CD8-positive, alpha-beta T cell (primary cell): ENCODE measurements at places on chromosomes 2 and 18.
A peak's percentile ranks its signal among the peaks of the same experiment; 100 is the strongest.

- no peak for DNase-seq
These were observed 91.8 kb upstream of the KLF7 start for GRCh38 chr2:207257251-207258250.

DNA sequence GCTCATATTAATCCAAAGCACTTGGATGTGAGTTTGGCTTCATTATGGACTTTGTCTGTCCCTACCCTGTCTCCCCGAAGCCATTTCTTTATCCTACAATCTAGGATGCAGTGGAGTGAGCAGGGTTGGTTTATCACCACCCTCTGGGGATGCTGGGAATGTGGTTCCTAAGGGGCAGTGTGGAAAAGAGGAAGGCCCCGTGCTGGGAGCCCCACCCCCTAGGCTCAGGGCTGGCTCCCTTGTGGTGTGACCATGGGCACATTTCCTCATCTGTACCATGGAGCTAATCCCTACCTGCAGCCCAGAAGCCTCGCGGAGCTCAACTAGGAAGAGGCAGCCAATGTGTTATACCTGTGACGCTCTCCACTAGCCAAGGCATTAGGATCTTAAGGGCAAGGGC lies 92.5 kb downstream of the TGOLN2 start:
- no peak for DNase-seq

GRCh38 chr2:188473306-188473705 lies 181.6 kb downstream of the GULP1 start:
- DNase-seq, result no peak

DNA sequence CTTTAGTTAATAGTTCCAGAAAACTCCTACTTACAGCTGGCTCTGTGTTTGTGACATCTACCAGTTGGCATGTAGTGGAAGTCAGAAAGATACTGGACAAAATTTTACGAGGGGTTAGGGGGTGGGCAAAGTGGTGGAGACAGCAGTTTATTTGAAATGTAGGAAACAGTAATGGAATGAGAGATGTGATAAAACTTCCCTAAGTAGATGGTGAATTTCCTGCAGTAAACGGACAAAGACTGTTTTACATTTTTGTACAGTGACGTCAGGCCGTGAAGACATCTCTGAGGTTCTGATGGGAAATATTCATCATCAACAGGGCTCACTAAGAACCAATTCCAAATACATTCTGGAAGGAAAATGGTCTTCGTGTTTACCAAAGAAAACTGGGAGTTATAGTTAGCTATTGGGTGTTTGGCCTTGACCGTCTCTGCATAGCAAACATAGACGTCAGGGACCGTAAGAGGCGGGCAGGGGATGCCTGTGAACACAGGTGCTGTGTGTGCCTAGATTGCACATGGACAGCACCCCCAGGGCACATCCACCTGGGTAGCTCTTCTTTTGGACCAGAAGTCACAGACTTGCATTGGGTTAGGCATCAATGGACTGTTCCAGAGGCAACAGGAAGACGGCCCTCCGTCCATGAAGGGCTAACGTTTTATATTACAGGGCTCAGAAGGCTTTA lies 131.5 kb downstream of the ZNF516 start:
- DNase-seq, result no peak

- no peak for DNase-seq
These were observed 168.1 kb downstream of the NRXN1 start for GRCh38 chr2:50863856-50864255.

DNA sequence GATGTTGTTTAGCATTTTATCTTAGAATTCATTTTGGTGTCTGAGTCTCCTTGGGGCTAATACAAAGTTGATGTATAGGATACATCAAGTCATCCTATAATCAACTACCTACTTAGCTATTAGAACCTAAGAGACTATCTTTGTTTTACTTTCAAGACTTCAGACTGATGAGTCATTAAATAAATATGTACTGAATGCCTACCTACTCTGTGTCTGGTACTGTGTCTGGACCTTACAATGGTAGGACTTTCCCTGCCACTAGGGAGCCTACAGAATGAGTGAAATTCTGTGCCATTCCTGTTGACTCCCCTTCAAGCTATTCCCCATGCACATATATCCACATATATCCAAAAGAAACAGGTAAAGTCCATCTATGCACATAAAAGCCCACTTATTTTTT lies 114.5 kb downstream of the ERBB4 start:
- DNase-seq, result no peak

GRCh38 chr2:7508296-7508943 lies 591.2 kb downstream of the RNF144A start:
- no peak for DNase-seq

DNA sequence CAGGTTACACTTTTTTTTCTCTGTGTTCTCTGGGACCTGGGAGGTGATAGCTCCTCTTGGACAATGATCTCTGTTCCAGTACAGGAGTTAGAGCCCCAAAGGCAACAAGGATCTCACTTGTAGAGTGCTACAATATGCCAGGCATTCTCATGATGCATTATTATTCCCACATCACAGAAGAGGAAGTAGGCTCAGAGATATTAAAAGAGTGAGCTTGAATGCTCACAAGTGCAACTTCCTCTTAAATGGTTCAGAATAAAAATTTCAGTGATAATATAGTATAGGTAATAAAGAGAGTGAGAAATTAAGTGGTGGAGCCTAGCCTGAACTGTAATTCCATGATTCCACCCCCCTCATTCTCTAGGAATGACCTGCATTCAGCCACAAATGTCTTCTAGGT lies 21.4 kb downstream of the POLE4 start:
- no peak for DNase-seq

DNA sequence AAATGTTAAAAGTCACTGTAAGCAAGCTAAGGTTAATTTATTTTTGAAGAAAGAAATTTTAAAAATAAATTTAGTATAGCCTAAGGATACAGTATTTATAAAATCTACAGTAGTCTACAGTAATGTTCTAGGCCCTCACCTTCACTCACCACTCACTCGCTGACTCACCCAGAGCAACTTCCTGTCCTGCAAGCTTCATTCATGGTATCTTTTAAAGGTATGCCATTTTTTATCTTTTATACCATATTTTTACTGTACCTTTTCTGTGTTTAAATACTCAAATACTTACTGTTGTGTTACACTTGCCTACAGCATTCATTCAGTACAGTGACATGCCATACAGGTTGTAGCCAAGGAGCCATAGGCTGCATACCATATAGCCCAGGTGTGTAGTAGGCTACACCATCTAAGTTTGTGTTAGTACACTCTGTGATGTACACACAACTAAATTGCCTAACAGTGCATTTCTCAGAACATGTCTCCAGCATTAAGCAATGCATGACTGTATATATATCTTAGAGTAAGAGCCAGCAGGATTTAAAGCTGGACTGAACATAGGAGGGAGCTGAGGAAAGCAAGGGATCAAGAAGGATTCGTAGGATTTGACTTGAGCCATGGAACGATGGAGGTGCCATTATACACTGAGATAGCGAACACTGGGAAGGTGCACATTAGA lies 83.1 kb upstream of the KLF7 start:
- no peak for DNase-seq

- no peak for DNase-seq
These were observed 9.0 kb upstream of the FABP1 start for GRCh38 chr2:88136817-88137216.

GRCh38 chr2:157631861-157632260 lies 3.2 kb upstream of the ACVR1C start:
- no peak for DNase-seq

- DNase-seq, result peak; percentile 38
These were observed 6.6 kb downstream of the D2HGDH start for GRCh38 chr2:241741016-241741415.

GRCh38 chr18:2656981-2657512 lies 1.5 kb downstream of the SMCHD1 start:
- DNase-seq, result no peak

- DNase-seq, result no peak
These were observed 249.0 kb downstream of the GALNT13 start for GRCh38 chr2:154120706-154121105.

- no peak for DNase-seq
These were observed 62.2 kb downstream of the GALNT14 start for GRCh38 chr2:31075941-31076590.

GRCh38 chr2:27931361-27931950 lies 40.9 kb downstream of the BABAM2 start:
- DNase-seq, result no peak

DNA sequence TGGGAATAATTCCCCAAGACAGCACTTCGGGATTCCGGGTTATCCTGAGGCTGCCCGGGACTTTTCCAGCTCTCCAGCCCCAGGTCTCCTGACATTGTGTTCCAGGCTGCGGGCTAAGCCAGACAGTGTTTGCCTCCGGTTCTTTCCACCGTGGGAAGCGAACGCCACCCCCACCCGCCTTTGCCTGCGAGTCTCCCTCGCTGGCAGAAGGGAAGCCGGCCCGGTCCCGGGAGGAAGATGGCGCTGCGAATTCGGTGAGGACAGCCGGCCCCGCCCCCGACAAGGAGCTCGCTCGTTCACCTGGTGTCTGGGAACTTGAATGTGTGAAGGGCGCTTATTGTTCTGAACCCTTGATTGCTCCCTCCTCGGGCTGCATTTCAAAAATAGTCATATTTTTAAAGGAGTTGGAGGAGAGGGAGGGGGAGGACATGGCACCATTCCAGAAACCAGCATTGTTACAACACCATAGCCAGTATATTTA lies 2.9 kb downstream of the LRATD1 start:
- DNase-seq, result no peak

DNA sequence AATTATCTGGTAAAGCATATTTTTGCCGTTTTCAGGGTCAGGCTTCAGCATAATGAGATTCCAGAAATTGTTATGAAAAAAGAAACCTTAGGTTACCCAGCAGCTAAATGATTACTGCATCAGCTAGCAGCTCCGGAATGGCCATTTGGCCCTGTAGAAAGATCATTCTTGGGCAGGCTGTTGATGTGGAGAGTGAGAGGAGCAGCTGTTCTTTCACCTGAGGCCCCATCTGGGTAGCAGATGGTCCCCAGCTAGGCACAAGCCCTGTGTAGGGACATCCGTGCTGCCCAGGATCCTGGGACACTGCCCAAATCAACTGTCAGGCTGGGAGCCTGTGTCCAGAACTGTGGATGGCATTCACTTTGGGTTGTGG lies 61.8 kb downstream of the NEDD4L start:
- no peak for DNase-seq

GRCh38 chr2:142694282-142694681 lies 183.2 kb upstream of the KYNU start:
- DNase-seq, result no peak

GRCh38 chr2:66462501-66462825 lies 27.5 kb downstream of the MEIS1 start:
- DNase-seq, result no peak

GRCh38 chr2:204795156-204795555 lies 249.9 kb downstream of the PARD3B start:
- DNase-seq, result no peak

DNA sequence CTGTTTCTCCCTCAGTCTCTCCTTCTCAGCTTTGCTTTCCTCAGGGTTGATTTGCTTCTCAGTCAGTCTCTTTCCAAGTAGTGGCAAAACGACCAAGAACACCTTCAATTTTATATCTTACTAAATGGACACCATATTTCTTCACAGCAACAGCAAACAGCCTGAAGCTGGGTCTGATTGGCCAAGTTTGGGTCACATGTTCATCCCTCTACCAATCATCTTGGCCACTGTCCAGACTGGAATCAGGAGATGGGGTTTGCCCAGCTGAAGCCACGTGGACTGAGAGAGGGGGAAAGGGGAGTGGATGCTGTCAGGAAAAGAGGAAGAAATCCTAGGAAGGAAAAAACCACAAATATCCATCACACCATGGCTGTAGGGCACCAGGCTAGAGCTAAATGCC lies 42.0 kb upstream of the ACMSD start:
- DNase-seq, result no peak

DNA sequence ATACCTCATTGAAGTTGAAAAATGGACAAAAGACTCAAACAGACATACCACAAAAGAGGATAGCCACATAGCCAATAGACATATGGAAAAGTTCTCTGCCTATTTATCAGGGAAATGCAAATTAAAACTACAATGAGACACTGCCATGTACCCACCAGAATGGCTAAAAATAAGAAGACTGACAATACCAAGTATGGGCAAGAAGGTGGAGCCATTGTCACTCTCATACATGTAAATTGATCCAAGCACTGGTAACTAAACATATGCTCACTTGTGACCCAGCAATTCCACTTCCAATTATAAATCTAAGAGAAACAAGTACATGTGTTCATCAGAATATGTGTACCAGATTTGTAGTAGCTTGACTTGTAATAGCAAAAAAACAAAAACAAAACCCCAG lies 4.6 kb downstream of the LOXHD1 start:
- no peak for DNase-seq

DNA sequence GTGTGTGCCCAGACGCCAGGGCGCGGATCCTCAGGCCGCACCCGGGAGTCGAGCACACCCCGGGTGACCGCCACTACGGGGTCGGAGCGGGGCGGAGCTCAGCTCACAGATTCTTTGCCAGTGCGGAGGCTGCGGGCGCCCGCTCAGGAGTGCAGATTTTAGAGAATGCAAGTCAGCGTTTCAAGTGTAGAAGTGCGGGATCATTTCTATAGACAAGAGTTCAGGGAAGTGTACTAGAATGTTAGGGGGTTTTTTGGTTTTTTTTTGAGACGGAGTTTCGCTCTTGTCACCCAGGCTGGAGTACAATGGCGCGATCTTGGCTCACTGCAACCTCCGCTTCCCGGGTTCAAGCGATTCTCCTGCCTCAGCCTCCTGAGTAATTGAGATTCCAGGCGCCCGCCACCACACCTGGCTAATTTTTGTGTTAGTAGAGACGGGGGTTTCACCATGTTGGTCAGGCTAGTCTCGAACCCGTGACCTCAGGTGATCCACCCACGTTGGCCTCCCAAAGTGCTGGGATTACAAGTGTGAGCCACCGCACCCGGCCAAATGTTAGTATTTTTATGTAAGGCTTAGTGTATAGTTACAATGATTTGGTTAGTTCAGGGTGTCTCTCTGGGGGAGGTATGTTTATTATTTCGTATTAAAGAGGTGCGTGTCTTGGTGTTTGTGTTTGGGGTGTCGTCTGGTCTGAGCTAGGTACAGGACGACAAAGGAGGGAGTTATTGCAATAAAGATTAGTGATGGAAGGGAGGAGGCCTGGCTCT lies 619 bp upstream of the FAM168B start:
- no peak for DNase-seq

DNA sequence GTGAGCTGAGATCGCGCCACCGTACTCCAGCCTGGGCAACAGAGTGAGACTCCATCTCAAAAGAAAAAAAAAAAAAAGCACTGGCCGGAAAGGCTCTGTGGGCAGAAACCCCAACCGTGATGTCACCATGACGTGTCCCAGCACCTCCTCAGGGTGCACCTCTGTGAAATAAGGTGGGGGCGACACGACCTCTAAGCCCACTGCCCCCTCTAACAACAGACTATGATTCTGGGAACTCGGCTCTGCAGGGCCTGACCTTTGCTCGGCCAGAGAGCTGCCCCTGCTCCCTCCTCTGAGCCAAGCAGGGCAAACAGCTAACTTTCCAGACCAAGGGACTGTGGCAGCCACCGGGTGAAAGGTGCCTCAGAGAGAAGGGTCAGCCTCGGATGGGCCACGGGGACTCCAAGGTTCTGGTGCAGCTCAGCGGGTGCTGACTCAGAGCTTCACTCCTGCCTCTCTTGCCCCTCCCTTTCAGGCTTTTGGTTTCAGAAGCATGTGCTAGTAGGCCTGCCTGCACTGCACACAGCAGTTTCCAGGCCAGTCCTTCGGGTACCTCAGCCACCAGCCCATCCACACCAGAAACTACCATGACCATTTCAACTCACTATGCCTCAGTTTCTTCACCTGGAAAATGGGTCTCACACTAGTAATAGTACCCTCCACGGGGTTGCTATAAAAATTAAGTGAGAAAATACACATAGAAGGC lies 8.0 kb downstream of the TMBIM1 start:
- DNase-seq, result peak; percentile 62
